ENCODE measurements at places on chromosomes 3 and 15.

DNA sequence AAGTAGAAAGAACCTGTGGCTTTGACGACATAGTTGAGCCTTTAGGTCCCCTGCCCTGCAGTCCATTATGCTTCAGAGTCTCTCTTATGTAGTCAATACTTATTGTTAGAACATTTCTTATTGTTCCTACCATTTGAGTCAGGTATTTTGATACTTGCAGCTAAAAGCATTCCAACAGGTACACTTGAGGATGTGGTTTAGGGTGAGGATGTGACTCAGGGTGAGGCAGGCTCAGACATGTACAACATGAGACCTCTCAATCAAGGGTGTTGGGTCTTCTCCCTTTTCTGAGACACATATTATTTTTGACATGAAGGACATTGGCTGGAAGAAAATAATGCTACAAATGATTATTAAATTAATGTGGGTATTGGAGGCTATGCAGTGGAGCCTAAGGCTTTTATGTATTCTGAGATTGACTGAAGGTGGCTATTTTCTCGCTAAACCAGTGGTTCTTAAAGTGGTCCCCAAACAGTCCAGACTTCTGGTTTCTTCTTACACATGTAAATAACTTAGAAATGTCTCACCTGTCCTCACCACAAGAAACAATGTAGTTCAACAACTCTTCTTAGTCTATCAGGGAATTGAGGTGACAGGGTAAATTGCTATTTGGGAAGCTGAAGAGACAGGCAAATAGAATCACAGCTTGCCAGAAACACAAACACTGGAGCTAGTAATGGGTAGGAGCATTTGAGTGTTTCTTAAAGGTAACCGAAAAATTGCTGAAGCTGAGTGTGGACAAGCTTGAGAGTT is 135.5 kb upstream of the ZPLD1 start:
- DNase-seq = no peak

DNA sequence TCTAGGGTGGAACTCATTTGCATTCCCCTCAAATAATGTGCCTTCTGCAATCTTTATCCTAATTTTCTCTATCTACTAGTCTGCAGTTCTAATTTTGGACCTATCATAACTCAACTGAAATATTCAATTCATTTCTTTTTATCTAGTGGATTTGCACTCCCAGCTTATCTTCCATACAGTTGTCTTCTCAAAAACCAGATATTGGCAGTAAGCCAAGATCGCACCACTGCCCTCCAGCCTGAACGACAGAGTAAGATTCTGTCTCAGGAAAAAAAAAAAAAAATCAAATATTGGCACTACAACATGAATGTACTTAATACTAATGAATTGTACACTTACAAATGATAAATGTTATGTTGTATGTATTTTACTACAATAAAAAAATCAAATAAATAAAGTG is 18.0 kb upstream of the CHMP2B start:
- no peak for DNase-seq

DNA sequence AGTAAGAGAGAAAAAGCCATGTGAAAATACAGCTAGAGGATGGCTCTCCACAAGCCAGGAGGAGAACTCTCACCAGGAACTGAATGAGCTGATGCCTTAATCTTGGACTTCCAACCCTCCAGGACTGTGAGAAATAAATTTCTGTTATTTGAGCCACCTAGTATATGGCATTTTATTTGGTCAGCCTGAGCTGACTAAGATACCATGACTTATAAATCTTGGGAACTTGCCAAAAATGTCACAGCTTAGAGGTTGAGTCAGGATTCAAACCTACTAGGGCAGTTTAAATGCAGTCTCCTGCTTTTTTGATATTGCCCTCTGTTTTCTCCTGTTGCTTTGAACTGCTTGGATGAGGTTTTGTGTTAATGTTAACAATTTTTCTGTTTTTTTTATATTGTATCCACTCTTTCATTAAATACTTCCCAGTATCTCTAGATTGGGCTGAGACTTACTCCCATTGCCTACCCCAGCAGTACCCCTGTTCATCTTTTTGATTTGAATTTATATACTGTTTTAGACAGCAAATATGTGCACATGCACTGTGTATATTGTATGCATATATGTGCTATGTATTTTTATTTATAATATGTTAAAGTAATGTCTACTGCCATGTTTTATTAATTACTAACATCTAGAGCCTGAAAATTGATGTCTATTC is 1223.2 kb downstream of the OTOL1 start:
- no peak for DNase-seq

DNA sequence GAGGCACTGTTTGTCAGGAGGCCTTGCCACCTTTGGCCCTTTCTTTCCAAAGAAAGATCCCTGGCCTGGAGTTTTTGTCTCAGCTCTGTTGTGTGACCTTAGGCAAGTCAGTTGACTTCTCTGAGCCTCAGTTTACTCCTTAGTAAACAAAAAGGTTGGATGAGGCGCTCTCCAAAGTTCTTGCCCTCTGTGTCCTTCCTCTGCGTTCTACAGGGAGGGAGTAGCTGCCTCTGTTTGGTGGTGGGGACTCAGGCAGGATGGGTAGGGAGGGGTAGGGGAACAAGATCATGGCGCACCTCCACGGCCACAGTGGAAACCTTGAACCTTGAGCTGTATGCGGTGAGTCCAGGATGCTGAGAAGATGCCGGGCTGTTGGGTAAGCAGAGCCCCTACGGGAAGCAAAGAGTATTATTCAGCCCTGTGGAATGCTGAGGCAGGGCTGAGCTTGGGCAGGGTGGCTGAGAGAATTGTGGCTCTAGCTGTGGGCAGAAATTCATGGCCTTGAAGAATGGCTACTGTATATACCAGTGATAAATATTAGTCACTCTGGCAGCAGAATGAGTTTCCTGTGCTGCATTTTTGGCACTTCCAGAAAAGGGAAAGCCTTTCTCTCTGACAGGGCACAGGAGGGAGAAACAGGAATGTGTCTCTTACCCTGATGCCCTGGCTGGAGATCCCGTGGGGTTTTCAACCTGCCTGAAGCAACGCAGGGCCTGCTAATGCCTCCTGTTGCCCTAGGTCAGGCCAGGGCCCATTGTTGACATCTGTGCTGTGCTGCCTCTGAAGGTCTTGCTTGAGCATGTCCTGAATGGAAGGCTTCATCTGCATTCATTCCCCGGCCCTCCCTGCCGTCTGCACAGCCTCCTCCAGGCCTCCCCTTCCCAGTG is 39.9 kb downstream of the SMAD3 start:
- no peak for DNase-seq

- no peak for DNase-seq
These were observed 384.8 kb upstream of the TGFBR2 start for GRCh38 chr3:30221619-30222018.

- no peak for DNase-seq
These were observed 39.0 kb upstream of the ITGA11 start for GRCh38 chr15:68470976-68471375.

All from WERI-Rb-1 (cell line).